ENCODE measurements at places on chromosomes 2 and 18.

DNA sequence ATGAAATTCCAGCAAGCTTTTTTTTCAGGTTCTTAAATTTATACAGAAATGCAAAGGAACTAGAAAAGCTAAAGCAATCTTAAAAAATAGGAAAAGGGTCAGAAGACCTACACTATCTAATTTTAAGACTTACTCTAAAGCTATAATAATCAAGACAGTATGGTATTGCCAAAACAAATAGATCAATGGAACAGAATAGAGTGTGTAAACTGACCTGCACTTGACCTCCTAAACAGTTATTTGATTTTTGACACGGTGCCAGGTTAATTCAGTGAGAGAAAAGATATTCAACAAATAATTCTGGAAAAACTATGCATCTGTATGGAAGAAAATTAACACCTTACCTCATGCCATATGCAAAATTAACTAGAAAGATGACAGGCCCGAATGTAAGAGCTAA is 73.6 kb downstream of the OLA1 start:
- DNase-seq = no peak

- DNase-seq = no peak
These were observed 8.2 kb downstream of the TTC32 start for GRCh38 chr2:19893520-19894133.

DNA sequence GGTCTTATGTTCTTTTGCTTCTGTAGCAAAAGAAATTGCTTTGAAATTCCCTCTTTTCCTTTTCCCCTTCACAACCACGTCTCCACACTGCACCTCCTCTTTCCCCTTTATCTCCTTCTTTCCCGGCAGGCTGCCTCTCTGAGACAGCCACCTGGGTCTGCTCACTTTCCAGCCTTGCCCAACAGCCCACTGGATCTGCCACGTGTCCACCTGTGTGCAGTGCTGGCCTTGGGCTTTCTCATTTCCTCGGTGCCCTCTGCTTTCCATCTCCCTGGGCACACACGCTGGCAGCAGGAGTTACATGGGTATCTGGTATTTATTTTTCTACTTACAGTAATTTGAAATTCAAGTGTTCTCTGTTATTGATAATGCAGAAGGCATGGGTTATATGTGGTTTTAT is 213.4 kb upstream of the LYPD1 start:
- no peak for DNase-seq

- DNase-seq = peak; percentile 75
These were observed 26.0 kb upstream of the ATOH8 start for GRCh38 chr2:85727798-85728197.

GRCh38 chr2:18855027-18855426 is 265.7 kb upstream of the NT5C1B start:
- DNase-seq = no peak

DNA sequence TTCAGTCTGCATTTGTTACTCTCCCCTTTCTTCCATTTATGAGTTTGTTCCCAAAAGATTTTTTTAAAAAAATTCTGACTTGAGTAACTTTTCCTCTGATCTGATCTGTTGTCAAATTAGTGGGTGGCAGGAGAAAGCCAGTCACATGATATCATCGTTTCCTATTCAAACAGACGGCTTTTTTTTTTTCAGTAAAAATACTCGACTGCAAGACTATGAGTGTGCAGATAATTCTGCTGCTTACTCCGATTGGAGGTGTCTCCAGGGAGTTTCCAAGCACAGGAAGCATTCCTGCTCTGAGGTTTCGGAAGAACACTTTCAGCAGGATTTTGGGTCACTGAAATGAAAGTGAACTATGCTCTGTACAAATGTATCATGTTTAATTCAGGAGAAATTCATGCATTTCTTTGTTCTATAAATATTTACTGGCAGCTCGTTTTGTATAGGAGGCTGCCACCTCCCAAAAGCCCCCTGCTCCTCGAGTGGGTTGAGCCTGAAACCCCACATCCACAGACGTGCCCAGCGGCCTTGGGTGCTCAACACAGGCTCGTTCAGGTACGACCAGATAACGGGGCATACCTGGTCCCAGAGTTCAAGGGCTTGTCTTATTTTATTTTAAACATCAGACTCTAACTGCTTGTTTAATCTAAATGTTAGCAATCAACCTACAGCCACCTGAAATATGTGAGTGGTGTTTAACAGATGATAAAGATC is 126.9 kb upstream of the ZNF516 start:
- no peak for DNase-seq

- no peak for DNase-seq
These were observed 10.1 kb downstream of the ATAD2B start for GRCh38 chr2:23916727-23917405.

DNA sequence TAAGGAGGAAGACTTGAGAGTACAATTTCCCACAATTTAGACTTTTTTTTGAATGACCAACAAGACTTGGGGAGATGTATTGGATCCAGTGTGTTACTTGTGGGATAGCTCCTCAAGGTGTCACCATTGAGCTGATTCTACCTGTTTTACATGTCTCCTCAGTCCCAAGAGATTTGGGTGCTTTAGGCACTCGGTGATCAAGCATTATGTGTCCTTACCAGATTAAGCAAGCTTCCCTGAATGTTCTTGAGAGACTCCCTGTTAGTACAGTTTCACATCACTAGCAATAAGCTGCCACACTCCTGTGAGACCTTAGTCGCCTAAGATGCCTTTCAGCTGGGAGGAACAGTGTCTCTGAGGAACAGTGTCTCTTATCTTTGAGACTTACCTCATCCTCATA is 384.3 kb upstream of the SYT4 start:
- DNase-seq = no peak

GRCh38 chr2:231810905-231811304 is 24.7 kb downstream of the COPS7B start:
- DNase-seq = no peak

- DNase-seq = no peak
These were observed 277.2 kb downstream of the EIPR1 start for GRCh38 chr2:3100386-3100785.

DNA sequence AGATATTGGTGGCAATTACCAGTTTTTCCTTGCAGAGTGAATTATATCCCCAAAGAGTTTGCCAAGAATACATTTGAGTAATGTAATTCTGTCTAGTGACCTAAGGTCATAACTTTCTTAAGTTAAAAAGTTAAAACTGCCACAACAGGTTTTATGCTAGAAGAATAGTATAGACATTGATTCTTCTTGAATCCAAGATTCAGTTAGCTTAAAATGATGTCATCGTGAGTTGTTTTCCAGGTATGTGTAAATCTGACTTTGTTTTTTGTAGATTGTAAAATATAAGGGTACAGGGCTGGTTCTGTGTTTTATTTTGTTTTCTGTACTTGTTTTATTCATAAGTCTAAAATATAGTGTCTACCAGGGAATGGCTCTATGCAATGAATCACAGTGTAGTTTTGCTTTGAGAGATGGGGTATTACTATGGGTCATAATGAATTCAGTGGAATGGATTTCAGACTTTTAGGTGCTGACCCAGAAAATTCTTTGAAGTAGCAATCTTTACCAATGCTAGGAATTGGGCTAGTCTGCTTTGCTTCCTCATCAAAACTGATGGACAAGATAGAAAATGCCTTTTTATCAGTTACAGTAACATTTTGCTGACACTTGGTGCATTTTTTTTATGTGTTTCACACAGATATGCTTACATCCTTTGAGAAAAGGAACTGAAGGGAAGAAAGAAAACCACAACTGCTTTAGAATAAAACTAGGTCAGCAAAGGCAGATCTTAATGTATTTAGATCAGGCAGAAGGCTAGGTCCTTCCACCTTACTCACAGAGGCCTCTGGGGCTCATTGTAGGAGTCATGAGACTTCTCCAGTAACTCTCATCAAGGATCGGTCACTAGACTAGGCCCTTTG is 20.8 kb upstream of the MGAT5 start:
- no peak for DNase-seq

- DNase-seq = no peak
These were observed 161.4 kb downstream of the ZEB2 start for GRCh38 chr2:144358374-144358964.

DNA sequence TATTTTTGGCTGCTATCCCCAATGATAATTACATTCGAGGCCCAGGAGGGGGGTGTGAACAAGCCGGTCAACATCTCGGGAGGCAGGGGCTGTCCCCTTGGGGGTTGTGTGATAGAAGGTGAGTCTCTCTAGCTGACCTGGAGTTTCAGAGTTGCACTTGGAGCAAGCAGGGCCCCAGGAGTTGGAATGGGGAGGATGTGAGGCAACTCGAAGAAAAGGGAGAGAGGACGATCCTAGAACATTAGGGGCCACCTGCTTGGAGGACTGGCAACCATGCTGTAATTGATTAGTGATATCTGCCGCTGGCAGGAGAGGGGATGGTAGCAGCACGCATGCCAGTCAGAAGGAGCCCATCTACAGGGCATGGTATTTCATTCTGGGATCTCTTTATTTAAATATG is 122.6 kb downstream of the CTIF start:
- DNase-seq = no peak

- no peak for DNase-seq
These were observed 62.7 kb downstream of the FAM168B start for GRCh38 chr2:131030478-131030971.

GRCh38 chr18:68478246-68478645 is 236.7 kb downstream of the TMX3 start:
- DNase-seq = no peak

GRCh38 chr2:215269397-215270117 is 42.3 kb upstream of the ATIC start:
- no peak for DNase-seq

GRCh38 chr2:185404578-185404977 is 334.0 kb upstream of the FSIP2 start:
- no peak for DNase-seq

DNA sequence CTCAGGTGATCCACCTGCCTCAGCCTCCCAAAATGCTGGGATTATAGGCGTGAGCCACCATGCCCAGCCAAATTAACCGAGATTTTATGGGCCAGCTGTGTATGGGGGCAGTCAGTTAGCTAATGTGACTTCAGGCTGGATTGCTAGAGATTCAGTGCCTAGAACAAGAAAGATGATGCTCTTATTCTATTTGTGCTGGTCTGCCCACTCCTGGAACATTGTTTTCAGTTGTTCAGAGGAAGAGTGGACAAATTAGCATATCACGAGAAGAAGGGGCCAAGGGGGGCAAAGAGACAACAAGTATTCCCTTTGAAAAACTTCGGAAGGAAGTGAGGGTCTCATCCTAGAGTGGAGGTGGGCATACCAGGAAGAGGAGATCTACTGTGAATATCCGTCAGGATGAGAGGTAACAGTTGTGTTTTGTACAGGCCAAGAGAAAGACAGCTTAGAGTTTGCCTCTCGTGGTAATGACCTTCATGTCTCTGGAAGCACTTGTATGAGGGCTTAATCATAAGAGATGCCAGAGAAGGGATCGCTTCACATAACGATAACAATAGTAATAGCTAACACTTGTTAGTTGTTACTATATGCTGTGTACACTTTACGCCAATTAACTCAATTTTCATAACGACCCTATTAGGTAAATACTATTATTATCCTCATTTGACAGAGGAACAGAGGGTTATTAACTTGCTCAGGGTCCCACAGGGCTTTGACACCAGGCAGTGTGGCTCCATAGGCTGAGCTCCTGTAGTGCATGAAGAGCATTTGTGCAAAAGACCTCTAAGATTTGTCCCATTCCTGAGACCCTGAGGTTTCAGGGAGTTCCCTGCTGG is 138.3 kb downstream of the DDX1 start:
- no peak for DNase-seq

- no peak for DNase-seq
These were observed 335.6 kb downstream of the CYRIA start for GRCh38 chr2:16330012-16330411.

DNA sequence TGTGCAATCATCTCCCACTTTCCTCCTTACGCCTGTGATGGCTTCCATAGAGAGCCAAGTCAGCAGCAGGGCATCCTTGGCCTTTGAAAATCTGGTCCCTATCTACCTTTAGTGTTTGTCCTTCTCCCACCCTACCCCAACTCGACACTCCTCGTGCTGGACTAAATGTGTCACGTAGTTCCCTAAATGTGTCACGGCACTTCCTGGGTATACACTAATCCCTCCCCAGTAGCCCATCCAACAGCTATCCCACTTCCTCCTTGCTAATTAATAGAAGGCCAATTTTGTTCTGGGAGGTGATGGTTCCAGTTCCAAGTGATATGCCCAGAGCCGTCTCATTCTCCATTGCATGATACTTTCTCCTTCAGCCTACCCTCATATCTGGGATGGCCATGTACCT is 36.5 kb upstream of the ZFP36L2 start:
- no peak for DNase-seq

DNA sequence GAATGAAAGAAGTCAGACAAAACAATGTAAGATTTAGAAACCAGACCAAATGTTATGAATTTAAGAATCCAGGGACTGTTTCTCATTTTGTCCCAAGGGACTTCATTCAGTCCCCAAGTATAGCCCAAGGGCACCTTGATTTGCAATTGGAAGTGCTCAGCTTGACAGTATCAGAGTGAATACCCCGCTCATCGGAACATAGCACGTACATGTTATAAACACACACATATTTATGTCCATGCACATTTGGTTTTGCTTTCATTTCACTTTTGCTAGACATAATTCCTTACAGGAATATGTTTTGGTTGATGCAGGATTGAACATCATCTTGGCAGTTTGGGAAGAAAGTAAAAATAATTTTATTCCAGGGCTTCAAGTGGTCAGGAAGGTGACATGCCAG is 100.2 kb downstream of the PID1 start:
- DNase-seq = no peak

DNA sequence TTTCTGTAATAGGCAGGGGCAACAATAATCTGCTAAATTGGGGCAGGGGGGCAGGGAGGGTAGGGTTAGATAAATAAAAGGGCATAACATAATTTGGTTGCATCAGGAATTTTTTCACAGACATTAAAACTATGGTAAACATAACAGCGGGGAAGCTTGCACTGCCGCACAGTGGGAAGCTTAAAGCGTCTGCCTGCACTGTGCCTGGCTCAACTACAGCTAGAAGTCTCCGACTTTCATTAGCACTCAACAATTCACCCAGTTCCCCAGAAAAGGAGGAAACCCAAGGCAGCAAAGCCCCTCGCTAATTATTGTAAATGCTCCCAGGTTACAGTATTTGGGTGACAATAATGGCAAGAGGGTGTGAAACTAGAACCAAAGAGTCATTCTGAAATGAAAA is 562.9 kb downstream of the ARHGAP15 start:
- no peak for DNase-seq

DNA sequence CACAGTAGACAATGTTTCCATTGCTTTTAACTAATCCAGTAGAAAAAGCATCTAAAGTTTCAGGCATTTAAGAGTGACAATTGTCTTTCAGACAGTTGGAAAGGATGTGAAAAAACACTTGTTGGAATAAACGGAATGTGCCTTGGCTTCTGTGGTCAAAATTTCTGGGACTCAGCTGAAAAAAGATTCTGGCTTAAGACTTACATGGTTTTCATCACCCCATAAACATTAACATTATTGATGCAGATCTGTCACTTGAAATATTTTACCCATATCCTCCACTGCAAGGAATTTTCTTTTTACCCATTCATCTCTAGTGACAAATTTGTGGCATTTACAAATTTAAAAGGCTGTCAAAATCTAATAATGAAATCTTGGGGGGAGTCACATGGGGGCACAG is 166.0 kb downstream of the SRBD1 start:
- no peak for DNase-seq

- peak; percentile 46 for DNase-seq
These were observed 124.1 kb upstream of the LGALSL start for GRCh38 chr2:64329848-64330247.

- no peak for DNase-seq
These were observed 7.2 kb upstream of the PROC start for GRCh38 chr2:127410871-127411652.

- no peak for DNase-seq
These were observed 215.9 kb downstream of the IRS1 start for GRCh38 chr2:226583715-226584114.

Measured in lower lobe of right lung (tissue), 2 donors.